ENCODE measurements at places on chromosomes 7 and 10. TPM values are rescaled to one million over a fixed set of nuclear protein-coding genes. Genes with fewer than 3 reads are reported as not detected.

- no peak for DNase-seq
Measured at GRCh38 chr10:74775099-74775498, 51.3 kb upstream of the KAT6B start.

DNA sequence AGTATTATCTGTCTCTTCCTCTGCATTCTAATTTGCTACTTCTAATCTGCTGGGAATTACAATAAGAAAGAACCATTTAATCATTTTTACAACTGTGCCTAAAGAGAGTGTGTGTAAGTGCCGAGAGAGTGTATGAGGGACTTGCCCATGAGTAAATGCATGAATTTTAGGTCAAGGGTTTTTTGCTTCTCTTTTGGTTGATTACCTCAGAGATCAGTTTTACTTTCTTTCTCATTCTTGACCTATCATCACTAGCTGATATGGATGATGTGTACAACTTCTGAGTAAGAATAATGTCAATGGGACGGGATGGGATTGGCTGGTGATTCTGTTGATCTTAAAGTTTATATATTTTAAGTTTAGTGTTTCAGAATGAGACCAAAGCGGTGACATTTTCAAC is 47.8 kb downstream of the IKZF1 start:
- DNase-seq, result no peak

GRCh38 chr10:57716884-57717283 is 550.8 kb downstream of the IPMK start:
- DNase-seq, result no peak

GRCh38 chr7:74033372-74034311 is 5.7 kb downstream of the ELN start:
- DNase-seq, result no peak

DNA sequence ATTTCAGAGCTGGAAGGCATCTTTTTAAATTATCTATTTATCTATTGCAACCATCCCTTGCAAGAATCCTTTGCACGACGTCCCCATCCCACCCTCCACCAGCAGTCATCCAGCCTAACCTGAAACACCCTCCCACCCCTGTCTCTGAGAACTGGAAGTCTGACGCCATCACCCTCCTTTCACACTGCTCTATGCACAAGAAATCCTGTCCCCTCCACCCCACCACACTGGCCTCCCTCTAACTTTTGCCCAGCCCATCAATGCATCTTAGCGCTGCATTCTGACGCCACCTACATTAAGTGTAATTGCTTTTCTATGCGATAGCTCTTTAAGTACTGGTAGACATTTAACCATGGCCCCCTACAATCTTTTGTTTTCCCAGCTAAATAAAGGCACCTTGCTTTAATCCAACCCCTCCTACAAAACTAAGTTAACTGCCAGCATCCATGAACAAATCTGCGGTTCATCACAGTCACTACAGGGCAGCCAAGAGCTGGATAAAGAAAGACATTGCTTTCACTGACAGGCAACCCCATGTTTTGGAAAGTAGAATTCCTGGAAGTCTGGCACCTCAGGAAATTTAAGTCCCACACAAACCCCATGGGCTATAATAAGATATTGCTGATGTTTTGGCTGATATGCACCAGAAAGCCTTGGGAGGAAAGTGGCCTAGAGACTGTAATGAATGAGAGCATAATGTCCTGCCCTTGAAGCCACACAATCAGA is 128.0 kb downstream of the GLI3 start:
- no peak for DNase-seq

Gene CYP26C1
- 1.1 TPM for total RNA-seq

DNA sequence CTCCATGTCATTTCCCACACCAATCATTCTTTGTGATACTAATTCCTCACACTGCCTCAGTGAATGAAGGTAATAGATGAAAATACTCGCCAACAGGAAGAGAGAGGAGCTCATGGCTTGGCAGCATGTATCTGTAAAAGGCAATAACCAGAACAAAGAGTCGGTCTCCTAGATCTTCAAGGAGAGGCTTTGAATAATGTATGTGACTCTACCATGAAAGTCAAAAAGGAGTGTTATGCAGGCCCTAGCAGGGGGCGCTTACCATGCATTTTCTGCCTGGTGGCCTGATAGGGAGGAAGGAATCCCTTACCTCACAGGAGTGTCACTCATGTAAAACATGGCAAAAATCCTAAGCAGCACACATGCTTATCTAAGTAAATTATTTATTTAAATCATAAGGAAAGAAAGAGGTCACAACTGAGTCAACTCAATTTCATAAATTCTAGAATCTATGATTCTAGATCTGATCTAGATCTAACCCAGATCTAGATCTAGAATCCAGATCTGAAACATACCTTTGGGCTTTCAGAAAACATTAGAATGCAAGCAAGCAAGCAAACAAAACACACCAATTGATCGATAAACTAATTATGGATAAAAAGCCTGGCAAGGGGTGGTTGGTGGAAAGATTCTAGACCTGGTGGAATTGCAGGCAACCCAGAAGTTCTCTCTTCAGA is 226.3 kb upstream of the KLF6 start:
- DNase-seq, result no peak
